ENCODE measurements at places on chromosomes 5 and 9.

DNA sequence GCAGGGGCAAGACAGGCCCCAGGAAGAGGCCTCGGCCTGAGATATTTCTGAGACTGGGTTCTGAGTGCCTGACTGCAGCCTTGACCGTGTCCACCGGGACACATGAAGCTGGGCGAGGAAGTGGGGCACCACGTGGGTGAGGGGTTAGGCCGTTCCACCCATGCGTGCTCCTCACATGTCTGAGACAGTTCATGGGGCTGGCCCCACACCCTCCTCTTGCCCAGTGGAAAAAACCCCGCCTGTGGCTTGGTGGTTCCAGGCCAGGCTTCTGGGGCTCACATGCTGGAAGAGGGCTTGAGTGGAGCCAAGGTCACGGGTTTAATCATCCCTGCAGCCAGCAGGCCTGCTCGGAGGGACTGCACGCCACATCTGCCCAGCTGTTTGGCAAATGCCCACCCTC, 11.4 kb downstream of the HMCN2 start:
- DNase-seq, result no peak

DNA sequence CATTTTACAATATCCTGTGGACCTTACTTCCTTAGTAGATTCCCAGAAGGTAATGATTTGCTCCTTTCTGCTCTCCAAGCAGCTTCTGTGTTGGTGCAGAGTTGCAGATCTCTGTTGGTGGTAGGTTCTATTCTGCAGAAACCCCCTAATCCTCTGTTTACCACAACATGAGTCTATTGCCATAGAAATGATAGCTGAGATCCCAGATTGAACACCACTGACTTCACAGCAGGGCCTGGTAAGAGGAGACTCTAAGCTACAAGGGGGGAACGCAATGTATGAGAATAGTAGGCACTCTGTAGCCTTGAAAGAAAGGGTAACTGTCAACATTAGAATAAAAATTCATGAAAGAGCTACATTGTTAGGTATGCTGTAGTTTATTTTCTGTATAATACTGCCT, 59.5 kb downstream of the MUSK start:
- DNase-seq, result no peak

DNA sequence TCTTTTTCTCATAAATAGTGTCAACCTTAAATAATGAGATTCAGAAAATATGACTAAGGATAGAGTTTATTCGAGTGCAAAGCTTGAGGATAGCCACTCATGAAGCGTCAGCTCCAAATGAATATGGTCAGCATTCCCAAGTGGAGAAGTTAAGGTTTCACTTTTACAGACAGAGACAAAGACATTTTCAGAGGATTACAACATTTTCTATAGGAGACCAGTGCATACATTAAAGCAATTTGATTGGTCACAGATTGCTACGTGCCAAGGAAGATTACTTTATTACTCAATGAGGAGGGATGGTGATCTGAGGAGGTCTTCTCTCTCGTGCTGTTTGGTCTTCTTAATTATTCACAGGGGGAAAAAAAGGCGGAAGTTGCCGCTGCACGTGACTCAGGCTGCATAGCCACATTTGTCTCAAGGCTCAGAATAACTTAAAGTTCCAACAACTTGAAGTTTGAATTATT, 60.1 kb upstream of the SPATA31C2 start:
- no peak for DNase-seq

DNA sequence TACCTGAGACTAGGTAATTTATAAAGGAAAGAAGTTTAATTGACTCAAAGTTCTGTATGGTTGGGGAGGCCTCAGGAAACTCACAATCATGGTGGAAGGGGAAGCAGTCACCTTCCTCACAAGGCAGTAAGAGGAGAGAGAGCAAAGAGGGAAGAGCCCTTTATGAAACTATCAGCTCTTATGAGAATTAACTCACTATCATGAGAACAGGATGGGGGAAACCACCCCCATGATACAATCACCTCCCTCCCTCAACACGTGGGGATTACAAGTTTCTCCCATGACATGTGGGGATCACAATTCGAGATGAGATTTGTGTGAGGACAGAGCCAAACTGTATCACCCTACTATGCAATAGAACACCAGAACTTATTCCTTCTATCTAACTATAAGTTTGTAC, 27.9 kb downstream of the CD274 start:
- DNase-seq, result no peak

- DNase-seq, result no peak
Observed at GRCh38 chr9:133560311-133560710, 25.8 kb downstream of the ADAMTSL2 start.

GRCh38 chr9:123509646-123510045, 153.6 kb downstream of the CRB2 start:
- no peak for DNase-seq

DNA sequence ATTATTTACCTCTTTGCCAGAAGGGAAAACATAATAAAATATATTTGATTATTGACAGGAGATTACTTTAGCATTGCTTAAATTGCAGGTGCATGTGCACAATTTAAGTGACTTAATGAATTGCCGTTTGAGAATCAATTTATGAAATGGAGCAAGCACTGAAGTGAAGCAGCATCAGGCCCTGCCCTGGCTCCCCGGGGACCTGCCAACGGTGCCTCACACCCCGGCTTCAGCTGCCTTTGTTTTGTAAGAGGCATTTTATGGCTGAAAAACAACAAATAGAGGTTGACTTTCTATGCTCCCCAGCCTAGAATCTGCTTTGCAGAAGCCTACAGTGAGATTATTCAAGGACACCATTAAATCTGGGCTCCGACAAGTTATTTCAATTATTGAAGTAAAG, 359.1 kb upstream of the IRX4 start:
- DNase-seq, result no peak

DNA sequence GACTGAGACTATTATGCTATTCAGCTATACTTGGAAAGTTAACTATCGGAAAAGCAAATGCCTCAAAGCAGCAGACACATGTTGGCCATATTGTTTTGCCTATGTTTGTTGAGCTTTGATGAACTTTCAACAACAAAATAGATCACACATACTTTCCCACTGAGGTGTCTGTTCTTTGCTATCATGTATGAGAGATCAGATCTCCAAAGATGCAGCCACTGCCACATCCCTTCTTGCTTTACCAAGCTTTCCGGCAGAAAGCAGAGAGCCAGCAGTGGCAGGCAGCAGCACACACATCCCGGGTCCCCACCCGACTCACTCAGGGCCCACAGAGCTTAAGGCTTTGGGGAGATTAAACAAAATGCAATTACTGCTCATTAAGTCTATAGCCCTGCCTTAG, 18.8 kb downstream of the ZBTB5 start:
- DNase-seq, result no peak

DNA sequence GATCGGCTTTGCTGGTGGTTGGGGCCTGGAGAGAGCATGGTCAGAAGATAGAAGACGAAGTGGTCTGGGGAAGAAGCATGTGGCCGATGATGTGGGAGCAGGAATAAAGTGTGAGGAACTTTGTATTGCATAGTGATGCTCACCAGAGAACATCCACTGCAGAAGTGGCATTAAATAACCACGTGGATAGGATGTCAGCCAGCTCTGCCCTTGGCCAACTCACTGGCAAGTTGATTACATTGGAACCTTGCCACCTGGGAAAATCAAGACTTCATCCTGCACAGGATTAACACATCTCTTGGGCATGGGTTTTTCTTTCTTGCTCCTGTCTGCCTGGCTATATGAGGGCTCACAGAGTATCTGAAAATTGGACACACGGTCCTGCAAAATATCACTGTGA, 217.4 kb downstream of the DMRT2 start:
- DNase-seq, result no peak

DNA sequence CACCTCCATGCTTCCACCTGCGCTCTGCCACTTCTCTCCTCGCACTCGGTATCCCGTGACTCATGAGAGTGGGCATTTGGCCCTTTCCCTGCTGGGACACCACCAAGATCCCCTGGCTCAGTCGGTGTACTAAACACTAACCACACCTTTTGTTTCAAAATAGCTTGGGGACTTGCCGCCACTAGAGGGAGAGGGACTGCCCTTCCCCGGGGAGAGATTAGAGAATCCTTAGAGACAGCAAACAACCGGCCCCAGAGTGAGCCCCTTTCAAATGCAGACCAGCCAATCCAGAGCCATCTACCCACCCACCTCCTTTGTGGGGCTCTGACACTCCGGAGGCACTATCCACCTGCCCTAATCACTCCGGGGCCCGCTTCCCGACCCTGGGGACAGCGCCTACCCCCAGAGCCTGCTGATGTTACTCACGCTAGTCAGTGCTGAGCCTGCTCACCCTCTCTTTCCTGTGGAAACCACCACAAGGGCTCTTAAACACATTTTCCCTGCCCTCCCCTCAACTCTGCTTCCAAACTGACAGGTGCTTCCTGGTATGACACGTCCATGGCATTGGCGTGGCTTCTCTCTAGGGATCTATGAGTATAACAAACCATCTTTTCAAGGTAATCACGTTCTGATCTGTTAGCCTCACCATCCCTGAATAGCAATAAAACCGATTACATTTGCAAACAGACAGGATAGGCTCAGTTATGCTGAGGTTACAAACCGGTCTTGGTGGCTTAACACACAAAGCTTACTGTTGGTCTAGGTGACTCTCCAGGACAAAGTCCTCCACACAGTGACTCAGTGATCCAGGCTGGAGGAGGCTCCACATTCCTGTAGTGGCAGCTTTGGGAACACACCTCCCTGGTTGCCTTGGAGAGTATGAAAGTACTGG, 180.1 kb upstream of the MVB12B start:
- no peak for DNase-seq

- DNase-seq, result peak; percentile 33
Observed at GRCh38 chr9:130707225-130707976, 13.8 kb downstream of the EXOSC2 start.

DNA sequence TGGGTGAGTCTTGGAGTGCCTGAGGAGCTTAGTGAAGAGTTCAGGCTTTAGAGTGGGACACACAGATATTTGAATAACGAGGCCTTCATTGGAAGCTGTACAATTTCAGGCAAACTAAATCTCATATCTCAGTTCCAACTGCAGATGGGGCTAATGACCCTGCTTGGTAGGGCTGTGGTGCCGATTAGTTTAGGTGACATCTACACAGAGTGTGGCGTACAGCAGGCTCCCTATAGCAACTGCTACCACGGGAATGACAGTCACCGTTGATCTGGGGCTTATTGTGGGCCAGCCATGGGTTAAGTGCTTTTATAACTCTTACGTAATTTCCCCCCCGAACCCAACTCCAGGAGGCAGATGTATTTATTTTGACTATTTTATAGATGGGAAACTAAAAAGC, 70.8 kb downstream of the FAT2 start:
- DNase-seq, result no peak

GRCh38 chr9:117145811-117146490, 268.9 kb downstream of the ASTN2 start:
- DNase-seq, result no peak

DNA sequence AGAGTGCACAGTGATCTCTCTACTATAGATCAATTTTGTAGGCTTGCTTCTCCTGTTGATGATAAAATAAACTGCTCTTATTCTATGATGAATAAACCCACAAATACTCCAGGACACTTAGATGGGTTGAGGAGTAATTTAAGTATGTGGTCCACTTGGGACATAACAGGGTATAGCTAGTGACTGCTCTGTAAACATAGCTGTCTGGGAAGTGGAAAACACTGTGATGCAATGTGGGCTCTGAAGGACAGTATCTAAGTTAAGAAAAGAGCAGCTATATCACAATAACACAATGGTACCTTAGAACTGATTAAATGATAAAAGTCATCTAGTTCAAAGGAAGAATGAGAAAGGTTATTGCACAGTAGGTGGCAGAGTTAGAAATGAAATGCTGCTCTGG, 294.3 kb upstream of the HAPLN1 start:
- no peak for DNase-seq

DNA sequence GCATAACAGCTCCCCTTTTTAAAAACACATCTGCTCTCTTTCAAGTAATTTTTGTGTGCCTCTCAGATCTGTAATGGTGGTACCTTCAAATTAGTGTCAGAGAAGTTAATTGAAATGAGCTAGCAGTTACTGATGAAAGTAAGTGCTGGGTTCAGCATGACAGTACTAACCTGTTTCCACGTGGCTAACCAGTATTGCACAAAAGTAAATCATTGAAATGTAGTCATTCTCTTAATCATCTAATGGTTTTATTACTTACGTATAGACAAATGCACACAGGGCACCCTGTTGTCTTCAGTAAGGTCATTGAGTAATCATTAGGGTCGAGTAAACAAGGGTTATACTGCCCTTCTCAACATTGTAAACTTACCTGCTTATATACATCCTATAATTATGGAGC, 157.8 kb upstream of the PRR16 start:
- DNase-seq, result no peak

DNA sequence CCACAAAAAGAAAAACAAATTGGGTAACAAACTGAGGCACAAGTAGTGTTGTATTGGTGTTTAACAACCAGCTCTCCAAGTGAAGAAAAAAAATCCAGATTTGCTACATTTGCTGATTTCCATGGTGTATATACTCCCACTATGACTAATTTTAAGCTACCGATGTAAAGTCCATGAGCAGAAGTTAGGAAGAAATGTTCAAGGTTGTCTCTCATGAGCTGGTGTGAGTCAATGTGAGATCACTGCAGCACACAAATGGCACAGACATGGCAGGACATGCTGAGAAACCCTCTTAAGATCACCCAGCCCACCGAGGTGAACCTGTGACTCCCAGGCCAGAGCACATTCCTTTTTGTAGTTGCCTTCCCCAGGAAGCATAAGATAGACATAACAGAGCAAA, 36.2 kb downstream of the SLC44A1 start:
- no peak for DNase-seq

- peak; percentile 19 for DNase-seq
Observed at GRCh38 chr5:122584411-122585300, 190.2 kb upstream of the SNX2 start.

DNA sequence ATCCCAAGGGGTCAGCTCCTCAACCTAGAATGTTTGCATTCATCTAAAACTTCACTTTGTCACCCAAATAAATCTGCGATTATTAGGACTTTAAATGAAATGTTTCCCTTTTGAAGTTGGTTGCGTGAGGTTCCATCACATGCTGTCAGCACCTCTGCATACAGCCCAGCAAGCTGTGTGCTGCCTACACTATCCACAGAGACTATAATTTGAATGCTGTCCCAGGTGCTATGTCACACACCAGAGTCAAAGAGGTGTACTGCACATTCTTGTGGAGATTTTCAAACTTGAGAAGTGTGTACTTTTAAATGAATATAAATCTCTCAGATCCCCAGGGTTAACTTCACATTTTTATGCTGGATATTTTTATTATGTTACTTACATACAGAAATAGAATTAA, 19.3 kb upstream of the CKS2 start:
- no peak for DNase-seq

DNA sequence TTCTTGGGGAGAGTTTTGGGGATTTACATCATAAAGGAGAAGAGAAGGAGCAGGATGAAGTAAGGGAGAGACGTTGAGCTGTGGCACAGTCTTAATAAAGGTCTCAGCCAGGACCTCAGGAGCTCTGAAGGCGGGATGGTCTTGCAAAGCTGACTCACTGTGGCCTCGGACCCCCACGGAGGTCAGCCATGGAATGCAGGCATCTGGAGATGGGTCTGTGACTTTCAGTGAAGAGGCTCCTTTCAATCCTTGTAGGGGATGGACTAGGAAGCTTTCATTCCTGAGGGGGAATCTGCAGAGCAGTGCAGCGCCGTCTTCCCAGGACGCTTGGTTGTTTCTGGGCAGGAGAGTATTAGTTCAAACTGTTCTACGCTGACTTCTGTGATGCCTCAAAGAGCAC, 65.7 kb upstream of the BASP1 start:
- no peak for DNase-seq

- no peak for DNase-seq
Observed at GRCh38 chr9:121207371-121207940, 5.8 kb upstream of the RAB14 start.

- no peak for DNase-seq
Observed at GRCh38 chr9:119963798-119964372, 594.6 kb upstream of the BRINP1 start.

GRCh38 chr5:157963244-157963643, 104.3 kb upstream of the CLINT1 start:
- DNase-seq, result no peak

Measured in NCI-H2227 treated with DMSO at 0.1 percent for 48 hours (cell line).